ENCODE measurements at places on chromosomes 3 and 15.

- DNase-seq = no peak
These were observed 257.8 kb downstream of the EBLN2 start for GRCh38 chr3:73319179-73319769.

GRCh38 chr3:157589211-157589610, 86.0 kb upstream of the VEPH1 start:
- no peak for DNase-seq

GRCh38 chr3:42094128-42094527, 3.0 kb downstream of the TRAK1 start:
- DNase-seq = no peak

GRCh38 chr15:88636050-88636449, 2.8 kb upstream of the ISG20 start:
- no peak for DNase-seq

DNA sequence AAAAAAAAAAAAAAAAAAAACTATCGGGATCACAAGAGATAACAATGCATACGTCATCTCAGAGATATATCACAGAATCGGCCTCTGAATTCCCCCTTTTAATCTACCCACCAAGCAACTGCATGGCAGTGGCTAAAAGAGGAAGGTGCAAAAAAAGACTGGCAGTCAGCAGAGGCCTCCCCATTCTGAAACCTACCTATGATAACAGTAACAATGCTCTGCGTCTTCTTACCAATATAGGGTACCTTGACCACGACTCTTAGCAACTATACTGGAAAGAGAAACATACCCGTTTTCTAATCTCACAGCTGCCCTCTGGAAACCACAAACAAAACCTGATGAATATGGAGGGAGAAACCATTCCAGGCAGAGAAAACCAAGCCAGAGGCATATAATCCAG, 106.9 kb downstream of the ULK4 start:
- no peak for DNase-seq

DNA sequence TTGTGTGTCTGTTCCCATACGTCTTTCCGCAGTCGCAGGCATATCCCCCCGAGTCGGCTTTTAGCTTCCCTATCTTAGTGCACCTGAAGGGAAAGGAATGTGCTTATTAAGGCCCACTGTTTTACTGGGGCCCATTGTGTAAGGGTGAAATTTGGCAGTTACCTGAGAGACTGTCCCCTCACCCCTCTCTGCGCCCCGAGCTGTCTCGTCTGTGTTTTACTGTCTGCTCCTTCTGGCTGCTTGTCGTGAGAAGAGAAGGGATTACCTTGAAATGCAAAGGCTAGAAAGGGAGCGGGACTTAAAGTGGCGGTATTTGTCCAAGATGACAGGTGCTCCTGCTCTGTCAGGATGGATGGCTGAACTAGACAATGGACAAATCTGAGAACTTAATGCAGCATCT, 233.0 kb upstream of the POU1F1 start:
- DNase-seq = no peak

GRCh38 chr15:85063522-85064079, 81.9 kb downstream of the PDE8A start:
- DNase-seq = no peak

DNA sequence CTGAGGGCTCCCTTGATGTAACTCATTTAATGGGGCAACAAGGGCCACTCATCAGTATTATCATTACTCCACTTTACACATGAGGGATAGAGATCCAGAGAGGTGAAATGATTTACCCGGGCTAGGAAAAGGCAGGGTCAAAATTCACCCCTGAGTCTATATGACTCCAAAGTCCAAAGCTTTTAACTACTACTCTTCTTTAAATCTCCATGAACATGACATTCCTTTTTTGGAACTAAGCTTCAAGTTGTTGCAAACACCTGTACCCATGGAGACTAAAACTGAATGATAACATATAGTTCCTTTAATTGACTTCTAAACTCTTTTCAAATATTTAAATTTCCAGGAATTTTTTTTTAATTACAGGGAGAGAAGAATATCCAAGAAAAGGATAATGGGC, 292.9 kb upstream of the GADL1 start:
- DNase-seq = no peak

GRCh38 chr3:97827741-97828471, 6.1 kb downstream of the CRYBG3 start:
- no peak for DNase-seq

- DNase-seq = no peak
These were observed 82.2 kb downstream of the KLF15 start for GRCh38 chr3:126274735-126275619.

GRCh38 chr3:42830437-42831320, 21.4 kb downstream of the ACKR2 start:
- no peak for DNase-seq

- DNase-seq = peak; percentile 77
These were observed 92.8 kb upstream of the TNFSF10 start for GRCh38 chr3:172616031-172616461.

DNA sequence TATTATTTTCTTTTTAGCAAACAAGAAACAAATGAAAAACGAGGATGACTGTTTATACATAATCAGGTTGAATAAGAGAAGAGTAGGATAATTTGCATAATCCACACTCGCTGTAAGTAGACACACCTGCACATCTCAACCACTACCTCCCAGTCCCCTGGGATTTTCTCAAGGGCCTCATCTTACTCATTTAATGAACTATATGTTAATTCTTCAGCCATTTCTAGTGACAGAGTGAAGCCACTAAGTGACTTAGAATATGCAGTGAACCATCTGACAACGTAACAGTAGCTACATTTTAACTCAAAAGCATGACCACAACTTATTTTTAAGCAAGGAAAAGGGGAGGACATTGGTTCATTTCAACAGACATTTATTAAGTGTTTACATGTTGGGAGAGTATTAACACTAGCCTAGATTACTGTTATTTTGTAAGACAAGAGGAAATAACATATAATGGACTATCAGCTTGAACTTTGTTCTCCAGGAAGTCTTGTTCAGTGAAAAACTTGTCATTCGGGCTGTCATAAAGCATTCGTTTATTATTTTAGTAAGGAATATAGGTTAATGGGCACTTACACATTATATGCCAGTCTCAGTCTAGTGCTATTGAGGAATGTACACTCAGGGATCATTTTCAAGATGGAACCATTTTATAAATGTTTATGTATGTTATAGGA, 173.0 kb upstream of the ROBO2 start:
- no peak for DNase-seq

GRCh38 chr15:64138331-64138941, 13.1 kb upstream of the SNX22 start:
- DNase-seq = no peak

DNA sequence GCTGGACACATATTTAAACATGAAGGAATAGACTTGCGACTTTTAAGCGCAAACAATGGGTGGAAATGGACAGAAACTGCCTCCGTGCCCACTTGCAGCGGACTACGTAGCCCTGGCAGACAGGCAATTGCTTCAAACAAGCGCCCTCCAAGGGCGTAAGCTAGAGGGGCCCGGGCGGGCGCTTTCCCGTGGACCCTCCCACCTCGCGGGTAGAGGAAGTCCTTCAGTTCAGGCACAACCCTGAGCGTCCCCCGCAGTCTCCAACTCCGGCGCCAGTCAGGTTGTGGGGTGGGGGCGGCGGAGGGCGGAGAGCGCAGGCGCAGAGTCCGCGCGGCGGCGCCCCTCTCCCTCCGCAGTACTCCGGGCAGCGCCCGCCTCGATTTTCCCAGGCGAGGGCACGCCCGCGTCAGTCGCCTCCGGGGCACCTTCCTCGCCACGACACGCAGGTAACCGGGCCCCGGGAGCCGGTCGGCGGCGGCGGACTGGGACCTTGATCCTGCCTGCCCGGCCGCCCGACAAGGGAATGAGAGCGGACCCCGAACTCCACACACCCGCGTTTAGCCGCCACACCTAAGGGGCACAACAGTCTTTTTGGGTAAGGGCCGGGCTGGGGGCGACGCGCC, at the start of gene SLC35G2:
TSS of gene SLC35G2 (plus strand) at position 358 of the 623 bp plus-strand sequence. CDS start 35,335 bp downstream, outside the sequence.
- no peak for DNase-seq

- no peak for DNase-seq
These were observed 26.5 kb upstream of the VEPH1 start for GRCh38 chr3:157529751-157530150.

DNA sequence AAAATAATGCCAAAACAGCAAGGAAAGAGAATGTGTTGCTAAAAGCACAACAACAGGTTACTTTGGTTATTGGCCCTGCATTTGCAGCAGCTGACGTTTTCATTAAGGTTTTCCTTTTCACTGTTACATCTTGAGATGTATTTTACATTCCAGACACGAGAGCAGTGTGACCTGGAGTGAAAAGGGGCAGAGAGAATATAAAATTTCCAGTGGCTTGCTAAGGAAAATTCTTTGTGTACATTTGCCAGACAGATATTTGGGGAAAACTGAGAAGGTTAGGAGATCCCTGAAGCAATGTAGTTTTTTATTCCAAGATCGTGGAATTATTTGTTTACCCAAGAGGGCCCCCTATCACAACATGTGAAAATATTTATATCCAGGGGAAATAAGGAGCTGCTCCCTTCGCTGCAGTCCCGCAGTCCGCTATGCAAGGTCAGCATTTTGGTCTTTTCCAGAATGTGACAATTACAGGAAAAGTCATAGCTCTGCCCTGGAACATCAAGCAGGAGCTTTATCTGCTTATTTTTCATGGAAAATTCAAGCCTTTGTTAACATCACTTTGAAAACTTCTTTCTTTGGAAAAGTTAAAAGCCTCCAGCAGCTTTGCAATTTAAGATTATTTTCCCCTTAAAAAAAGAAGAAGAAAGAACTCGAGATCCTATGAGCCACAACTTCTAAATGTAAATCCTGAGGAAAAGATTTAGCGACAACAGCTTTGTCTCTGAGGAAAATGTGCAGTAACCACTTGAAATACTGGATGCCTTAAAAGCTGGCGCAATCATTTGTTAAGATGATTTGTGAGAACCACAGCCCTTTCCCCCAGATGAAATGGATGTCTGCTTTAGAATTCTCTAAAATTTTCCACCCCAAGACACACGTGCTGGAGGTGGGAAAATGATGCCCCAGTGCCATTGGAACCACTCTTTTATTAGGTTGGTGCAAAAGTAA, 256.4 kb upstream of the TPM1 start:
- DNase-seq = no peak

- DNase-seq = peak; percentile 52
These were observed 10.4 kb downstream of the PEAK1 start for GRCh38 chr15:77409259-77410156.

- DNase-seq = peak; percentile 88
These were observed 112.2 kb upstream of the SLC4A7 start for GRCh38 chr3:27596334-27596841.

- no peak for DNase-seq
These were observed 20.9 kb downstream of the LINGO1 start for GRCh38 chr15:77611767-77612166.

GRCh38 chr15:40563426-40563825, 1.4 kb downstream of the CCDC32 start:
- peak; percentile 49 for DNase-seq

DNA sequence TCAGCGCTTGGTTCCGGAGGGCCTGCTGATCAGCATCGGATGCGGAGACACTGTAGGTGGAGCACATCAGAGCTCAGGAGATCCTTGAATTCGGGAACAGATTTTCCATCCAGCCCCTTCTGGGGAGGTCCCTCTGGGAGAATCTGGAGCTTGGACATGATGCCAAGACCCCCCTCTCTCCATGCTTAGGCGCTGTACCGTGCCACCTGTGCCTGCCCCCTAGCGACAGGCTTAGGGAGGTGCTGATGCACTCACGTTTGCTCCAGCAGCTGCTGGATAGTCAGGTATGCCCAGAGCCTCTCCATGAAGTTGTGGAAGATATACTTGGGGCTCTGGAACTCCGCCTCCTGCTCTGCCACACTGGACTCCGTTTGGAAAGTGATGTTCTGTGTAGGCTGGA, 9.7 kb downstream of the ITIH4 start:
- DNase-seq = no peak

- DNase-seq = no peak
These were observed 605.8 kb downstream of the EPHA3 start for GRCh38 chr3:89713196-89713595.

GRCh38 chr15:93185796-93186195, 96.8 kb upstream of the RGMA start:
- DNase-seq = no peak

GRCh38 chr3:127671523-127672428, 976 bp upstream of the ABTB1 start:
- no peak for DNase-seq

GRCh38 chr3:158313338-158313927, 203.5 kb downstream of the RSRC1 start:
- peak; percentile 42 for DNase-seq

- DNase-seq = no peak
These were observed 34.8 kb downstream of the UBE2E1 start for GRCh38 chr3:23840521-23840920.

DNA sequence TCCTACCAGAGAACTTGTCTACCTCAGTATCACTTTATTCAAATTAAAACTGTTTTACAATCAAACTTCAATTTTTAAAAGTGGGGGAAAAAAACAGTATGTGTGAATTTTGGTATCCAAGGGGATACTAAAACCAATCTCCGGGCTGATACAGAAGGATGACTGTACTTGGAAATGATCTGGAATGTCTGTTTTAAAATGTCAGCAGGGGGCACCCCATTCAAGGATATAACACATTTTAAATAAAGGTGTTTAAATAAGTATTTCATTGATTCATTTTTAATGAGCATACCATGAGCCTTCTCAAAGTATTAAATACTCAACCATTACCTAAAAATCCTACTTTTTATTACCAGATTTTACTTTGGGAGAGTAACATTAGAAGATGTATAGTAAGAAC, 67.9 kb downstream of the ULK4 start:
- peak; percentile 20 for DNase-seq

DNA sequence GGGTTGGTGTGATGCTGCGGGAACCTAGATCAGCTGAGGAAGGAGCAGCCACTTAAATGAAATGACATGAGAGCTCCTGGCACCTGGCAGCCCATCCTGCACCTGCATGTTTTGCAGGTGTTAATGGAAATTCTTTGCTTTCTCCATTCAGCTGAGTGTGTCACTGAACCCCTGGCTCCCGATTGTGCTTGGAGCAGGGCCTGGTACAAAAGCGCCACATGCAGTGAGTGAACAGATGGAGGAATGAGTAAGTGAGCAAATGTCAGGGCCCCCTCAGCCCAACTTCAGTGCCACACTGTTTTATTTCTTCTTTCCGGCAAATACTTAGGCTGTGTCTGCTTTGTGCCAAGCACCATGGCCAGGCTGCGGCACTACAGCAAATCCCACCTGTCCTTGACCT, 132.2 kb downstream of the ASB7 start:
- DNase-seq = no peak

DNA sequence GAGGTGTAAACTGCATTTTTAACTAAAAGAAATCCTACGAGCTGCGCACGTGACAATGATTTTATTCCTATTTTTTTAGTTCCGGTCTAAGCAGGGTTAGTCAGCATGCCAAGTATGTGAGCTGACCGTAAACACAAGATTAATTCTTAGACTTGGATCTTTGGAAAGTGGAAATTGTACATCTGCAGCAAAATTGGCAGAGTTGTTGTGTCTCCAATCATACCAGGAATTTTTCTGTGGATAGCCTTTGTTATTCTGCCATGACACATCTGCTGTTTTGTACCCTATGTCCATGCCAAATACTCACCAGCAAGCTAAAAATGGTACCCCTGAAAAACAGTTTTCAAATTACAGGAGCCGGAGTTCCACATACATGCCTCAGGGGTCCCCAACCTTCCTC, 562.5 kb downstream of the UNC13C start:
- DNase-seq = no peak

- no peak for DNase-seq
These were observed 177.2 kb downstream of the LRRC3B start for GRCh38 chr3:26799679-26800317.
